ENCODE measurements at places on chromosomes 7 and 10. TPM values are rescaled to one million over a fixed set of nuclear protein-coding genes. Genes with fewer than 3 reads are reported as not detected.

PRKG1 gene
- total RNA-seq = 1.2 TPM

TRIM56 gene
- 10.4 TPM for total RNA-seq

TLX1 gene
- not detected for total RNA-seq

GSTO2 gene
- 0.84 TPM for total RNA-seq

STEAP1 gene
- 0.21 TPM for total RNA-seq

LIPF gene
- not detected for total RNA-seq

LFNG gene
- total RNA-seq = 101 TPM

CCZ1B gene
- 74.5 TPM for total RNA-seq

AMZ1 gene
- total RNA-seq = 0.63 TPM

EFCAB10 gene
- 0.94 TPM for total RNA-seq

CALHM1 gene
- not detected for total RNA-seq

SPDYE16 gene
- total RNA-seq = 0.10 TPM

VIPR2 gene
- total RNA-seq = 0.31 TPM

ABHD11 gene
- total RNA-seq = 5.6 TPM

ZCCHC24 gene
- 4.0 TPM for total RNA-seq

TMEM184A gene
- total RNA-seq = not detected

LIPN gene
- total RNA-seq = 3.0 TPM

TYW1B gene
- total RNA-seq = 3.3 TPM

SPDYE11 gene
- not detected for total RNA-seq

GPR15LG gene
- total RNA-seq = not detected
